ENCODE measurements at places on chromosomes 3 and 15.

DNA sequence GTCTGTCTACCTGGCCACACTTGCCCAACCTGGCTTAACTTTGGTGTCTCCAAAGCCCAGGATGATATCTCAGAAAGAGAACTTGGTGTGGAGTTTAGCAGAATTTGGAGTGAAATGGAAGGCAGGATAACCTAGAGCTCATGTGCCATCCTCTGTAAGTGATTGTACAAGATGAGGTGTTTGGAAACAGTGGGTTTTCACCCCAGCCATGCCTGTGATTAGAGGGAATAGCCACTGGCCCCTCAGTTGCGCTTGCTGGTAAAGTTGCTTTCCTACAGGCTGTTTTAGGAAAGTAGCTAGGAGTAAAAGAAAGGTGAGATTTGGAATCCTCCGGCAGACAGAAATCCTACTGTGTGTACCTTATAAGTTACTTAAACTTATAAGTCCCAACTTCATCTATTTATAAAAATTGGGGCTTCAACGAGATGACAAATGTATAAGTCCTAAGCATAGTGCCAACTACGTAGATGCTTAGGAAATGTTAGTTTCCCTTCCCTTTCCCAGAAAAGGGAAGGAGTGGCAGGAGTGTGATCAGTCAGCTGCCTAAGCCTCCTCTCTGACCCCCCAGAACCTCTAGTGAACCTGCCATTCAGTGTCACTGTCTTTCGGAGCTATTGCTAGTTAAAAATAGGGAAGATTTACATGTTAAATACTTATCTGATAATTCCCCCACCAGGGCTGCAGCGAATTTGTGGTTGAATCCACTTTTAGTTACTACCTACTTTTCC is 13.4 kb upstream of the BMF start:
- no peak for DNase-seq

GRCh38 chr15:44038755-44039191 is 156.3 kb downstream of the FRMD5 start:
- DNase-seq = no peak

GRCh38 chr3:141294848-141295247 is 63.2 kb downstream of the PXYLP1 start:
- no peak for DNase-seq

DNA sequence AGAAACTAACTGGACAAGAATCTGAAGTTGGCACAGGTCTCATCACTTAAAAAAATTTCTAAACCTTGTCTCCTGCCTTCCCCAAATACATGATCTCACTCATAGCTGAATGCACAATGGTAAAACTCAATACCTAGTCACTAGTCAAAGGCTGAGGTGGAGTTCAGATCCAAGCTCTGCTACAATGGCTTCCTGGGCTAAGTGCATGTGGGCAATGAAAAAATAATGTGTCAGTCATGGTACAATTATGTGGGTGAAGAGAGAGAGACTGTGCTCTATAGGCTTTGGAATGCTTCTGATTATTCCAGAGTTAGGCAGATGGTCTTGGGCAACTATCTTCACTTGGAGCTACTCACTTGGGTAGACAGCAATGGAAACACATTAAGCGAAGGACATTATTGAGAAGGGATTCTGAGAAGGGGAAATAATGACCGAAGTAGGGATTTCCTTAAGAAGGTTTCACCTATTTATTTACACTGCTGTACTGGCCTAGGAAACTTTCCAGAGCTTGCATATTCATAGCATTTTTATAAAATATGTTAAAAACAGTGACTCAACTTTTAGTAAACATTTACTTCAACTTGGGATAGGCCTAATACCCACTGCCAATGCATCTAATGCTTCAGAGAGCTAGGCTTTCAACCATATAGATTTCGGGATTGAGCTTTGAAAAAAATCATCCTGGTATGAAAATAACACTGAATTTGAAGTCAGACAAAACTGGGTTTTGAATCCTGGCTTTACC is 58.7 kb upstream of the PLXND1 start:
- peak; percentile 71 for DNase-seq

DNA sequence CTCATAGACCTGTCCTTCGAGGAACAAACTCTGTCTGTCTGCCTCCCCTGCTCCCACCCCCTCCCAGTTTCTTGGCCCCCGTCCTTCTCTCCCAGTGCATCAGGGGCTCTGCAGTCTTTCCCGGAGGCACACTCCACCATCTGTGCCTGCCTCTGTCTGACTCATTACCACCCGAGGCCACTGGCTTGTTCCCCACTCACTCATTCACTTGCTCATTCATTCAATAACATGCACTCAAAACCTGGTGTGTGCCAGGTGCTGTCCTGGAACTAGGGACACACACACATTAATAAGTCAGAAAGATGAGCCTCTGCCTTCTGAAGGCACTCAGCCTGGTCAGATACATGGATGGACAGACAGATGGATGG is 12.4 kb downstream of the AMIGO3 start:
- peak; percentile 57 for DNase-seq

Data from osteoblast (primary cell).